ENCODE measurements at places on chromosomes 11 and 22.

GRCh38 chr22:38843657-38844314 is at the start of gene NPTXR:
NPTXR (minus strand) TSS chr22:38844028.
- peak; percentile 59 for DNase-seq

DNA sequence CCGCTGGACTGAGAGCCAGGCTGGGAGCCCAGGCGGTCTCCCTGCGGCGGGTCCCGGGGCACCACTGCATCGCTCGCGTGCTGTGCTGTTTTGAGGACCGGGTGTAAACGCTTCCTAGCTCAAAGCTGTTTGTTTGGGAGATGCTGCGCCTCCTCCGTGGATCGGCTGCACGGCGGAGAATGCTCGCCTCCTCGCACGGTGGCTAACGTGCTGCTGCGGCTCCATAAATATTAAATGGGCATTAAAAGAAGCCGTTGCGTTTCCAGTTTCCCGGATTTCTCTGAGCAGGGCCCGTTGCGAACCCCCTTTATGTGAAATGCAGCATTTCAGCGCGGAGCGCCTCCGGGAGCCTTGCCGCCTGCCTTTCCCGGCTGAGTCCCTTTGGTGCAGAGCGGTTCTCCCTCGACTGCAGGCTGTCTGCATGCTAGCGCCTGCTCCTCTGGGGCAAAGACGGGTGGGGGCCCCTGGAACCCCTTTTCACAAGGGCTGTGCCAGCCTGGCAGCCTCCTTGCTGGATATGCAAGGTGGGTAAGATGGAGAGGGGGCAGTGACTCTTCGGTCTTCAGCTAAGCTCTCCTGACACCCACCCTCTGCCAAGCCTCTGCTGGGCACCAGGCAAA is 9.3 kb downstream of the MPPED1 start:
- DNase-seq = no peak

- peak; percentile 93 for DNase-seq
Observed at GRCh38 chr22:28548406-28548805, 131.2 kb downstream of the TTC28 start.

GRCh38 chr22:28044546-28045173 is 125.6 kb upstream of the PITPNB start:
- no peak for DNase-seq

DNA sequence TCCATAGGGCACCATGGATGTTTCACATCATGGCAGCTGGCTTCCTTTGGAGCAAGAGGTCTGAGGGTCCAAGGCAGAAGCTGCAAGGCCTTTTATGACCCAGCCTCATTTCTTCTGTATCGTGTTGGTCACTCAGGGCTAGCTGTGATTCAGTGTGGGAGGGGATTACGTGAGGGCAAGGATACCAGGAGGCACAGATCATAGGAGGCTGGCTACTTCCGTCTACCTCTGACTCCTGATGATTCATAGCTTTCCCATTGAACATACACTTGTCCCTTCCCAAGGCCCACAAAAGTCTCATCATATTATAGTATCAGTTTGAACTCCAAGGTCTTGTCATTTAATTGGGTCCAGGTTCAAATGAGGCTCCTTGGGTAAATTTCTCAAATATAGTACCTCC is 135.3 kb upstream of the ZBED5 start:
- DNase-seq = no peak

- DNase-seq = no peak
Observed at GRCh38 chr11:44942029-44942955, 8.4 kb downstream of the TP53I11 start.

DNA sequence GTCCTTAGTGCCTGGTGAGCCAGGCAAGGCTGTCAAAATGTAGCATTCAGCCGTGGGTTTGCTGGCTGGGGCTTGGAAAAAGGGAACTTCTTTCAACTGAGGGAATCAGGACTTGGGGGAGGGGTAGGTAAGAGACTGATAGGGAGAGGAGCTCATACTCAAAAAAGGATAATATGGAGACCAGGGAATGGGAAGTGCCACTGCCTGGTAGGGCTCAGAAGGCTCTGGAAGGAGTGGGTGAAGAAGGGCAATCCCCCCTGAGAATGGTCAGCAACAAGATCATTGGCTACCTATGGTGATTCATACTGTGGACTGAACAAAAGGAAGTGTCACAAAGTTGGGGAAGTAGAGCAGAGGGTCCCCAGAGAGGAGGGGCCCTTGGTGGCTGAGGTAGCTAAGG is 1.9 kb downstream of the CNGA4 start:
- DNase-seq = no peak

DNA sequence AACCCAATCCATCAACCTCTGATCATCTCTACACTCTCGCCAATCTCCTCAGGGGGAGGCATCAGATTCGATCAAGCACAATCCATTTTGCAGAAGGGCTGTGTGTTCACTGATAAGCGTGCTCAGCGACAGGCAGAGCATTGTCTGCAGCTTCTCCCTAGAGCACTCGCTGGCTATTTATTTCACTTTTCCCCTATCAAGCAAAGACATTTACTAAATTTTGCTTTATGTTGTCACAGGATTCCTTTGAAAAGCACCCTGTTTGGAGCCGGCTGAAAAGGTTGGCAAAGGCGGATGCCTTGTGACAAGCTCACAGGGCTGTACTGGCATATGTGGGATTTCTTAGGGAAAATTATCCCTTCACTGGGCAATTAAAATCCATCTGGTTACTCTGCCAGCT is 1381.5 kb upstream of the TENM4 start:
- DNase-seq = peak; percentile 61

DNA sequence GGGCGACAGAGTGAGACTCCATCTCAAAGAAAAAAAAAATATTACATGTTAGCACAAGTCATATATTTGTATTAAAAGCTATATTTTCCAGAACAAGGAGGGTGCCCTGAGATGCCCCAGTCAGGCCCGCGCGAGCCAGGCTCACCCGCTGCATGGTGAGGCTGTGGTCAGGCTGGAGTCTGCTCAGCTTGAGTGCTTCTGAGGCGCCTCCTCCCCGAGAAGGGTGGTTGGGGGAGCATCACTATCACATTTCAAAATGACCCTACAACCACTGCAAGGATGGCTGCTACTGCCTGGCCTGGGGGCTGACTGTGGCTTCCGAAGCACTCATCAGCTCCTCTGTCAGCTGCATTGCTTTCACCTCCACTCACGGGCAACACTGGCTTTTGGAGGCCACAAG is 77.1 kb downstream of the SCUBE1 start:
- DNase-seq = no peak

DNA sequence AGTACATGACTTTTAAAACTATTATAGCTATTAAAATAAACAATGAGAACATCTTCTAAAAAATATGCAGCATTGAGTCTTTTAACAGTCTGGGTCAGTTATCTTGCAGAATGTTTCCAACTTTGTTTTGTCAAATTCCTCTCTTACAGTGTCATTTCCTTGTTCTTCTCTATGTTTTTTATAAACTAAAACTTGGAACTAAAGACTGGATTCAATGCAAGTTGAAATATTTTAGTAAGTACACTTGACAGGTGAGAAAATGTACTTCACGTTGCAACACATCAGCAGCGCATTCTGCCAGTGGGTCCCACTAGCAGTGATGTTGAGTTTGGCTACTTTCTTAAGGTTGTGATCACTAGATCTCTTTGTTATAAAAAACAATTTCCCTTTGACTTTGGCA is 1407.6 kb upstream of the RAG2 start:
- DNase-seq = no peak

- DNase-seq = no peak
Observed at GRCh38 chr22:24696551-24697001, 77.9 kb downstream of the PIWIL3 start.

GRCh38 chr11:115202074-115202473 is 302.1 kb downstream of the CADM1 start:
- no peak for DNase-seq

DNA sequence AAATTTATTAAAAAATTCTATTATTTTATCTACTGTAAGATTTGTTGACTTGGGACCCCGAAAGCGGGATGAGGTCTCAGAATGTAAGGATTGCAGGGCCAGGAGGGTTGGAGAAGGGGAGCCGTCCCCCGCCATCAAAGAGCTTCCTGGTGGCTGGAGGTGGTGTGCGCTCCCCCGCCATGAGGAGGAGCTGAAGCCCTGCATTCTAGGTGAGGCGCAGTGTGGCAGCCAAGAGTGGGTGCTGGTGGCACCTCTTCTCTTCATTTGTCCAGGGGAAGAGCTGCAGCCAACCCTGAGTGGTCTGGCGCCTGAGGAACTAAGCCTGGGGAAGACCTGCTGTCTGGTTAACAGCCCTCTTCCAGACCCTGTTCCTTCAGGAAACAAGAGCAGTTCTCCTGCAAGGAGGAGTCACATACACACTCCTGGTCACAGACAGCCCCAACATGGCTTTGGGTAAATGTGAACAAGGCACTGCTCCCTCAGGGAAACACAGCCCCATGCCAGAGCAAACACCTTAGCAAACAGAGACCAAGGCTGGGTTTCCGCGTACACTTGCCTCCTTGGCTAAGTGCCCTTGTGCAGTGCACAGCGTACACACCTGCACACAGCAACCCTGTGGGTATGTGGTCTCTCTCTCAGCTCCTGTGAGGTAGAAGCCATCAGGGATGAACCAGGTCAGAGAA is 17.3 kb downstream of the RTN4RL2 start:
- no peak for DNase-seq

DNA sequence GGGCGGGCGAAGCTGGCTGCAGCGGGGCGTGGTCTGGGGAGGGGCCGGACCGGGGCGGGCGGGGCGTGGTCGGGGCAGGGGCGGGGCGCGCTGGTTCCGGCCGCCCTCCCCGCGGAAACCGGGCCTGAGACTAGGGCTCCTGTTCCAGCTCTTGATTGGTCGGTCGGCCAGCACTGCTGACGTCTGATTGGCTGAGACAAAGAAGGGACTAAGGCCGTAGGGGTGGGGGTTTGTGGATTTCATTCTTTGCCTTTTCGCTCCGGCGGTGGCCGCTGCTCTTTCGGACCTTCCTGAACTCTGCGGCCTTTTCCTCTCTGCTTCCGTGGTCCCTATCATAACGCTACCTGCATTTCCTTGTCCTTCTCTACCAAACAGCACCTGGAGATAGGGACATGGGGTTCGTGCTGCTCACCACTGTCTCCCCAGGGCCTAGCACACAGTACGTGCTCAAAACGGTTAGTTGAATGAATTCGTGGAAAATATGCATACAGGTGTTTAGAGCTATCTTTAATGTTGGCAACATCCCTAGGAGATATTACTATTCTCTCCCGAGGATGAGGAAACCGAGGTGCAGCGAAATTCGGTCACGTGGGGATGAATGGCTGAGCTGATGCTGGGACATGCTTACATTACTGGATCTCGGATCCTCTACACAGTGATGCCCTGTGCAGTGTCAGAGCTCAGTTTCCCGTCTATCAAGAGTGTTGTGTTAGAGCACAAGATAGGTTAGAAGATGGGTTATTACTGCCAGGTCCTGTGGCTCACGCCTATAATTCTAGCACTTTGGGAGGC is 62.8 kb downstream of the NFAM1 start:
- peak; percentile 88 for DNase-seq

DNA sequence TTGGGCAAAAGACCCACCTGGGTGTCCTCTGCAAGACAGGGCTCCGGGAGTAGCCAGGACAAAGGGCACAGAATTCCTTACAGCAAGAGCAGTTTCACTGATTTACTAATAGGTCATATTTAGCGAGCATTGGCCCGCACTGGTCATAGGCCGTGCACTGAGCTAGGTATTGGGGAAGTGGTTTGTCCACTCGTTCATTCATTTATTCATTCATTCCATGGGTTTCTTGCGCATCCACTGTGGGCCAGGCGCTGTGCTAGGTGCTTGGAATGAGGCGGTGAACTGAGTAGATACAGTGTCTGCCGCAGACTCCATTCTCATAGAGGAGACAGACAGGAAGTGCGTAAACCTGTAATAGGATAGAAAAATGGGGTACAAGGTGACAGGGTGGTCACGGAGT is 13.2 kb upstream of the LINC01488 start:
- no peak for DNase-seq

DNA sequence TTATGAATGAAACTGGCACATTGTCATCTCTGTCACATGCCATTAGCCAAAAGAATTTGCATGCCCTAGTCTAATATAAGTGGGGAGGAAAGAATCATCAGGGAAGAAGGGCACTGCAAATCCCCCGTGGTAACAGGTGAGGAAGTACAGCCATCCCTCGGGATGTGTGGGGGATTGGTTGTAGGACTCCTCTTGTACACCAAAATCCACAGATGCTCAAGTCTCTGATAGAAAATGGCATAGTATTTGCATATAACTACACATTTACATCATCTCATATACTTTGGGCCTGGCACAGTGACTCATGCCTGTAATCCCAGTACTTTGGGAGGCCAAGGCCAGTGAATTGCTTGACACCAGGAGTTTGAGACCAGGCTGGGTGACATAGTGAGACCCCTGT is 109.7 kb downstream of the HIPK3 start:
- no peak for DNase-seq

DNA sequence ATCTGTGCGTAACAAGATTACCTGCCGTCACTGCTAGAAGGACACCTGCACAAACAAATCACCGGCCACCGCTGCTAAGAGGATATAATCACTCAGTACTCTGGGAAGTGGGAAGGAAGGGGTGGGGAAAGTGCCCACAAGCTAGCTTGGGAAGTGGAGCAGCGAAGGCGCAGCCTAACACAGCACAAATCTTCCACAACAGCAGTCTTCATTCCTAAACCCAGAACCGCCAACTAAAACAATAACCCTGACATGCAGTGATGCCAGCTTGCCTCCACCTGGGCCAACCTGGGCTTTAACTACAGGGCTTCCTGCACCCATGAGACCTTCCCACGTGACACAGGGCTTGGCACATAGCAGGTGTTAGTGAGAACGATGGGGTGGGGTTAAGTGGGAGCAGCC is 5.1 kb downstream of the DGCR2 start:
- no peak for DNase-seq

DNA sequence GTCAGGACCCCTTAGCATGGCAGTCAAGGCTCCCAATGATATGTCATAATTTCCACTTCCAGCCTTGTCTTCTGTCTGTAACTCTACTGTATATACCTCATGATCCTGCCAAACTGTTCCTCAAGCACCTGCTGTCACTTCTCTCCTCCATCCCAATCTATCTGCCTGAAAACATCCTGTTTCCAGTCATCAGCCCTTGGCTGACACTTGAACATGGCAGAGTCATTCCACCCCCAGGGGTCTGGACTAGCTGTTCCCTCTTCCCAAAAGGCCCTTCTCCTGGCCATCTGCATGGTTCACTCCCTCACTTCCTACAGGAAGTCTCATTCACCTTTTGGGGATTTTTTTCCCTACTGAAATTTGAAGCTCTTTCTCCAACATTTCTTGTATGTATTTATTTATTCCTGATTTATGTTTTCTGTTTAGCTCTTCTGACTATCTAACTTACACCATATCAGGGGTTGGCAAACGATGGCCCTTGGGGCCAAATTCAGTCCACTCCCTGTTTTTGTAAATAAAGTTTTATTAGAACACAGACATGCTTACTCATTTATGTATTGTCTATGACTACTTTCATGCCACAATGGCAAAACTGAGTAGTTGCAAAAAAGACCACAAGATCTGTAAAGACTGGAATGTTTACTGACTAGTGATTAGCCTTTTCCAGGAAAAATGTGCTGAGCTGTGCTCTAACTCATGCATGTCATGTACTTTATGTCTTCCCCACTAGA is 278.4 kb downstream of the KIRREL3 start:
- no peak for DNase-seq

DNA sequence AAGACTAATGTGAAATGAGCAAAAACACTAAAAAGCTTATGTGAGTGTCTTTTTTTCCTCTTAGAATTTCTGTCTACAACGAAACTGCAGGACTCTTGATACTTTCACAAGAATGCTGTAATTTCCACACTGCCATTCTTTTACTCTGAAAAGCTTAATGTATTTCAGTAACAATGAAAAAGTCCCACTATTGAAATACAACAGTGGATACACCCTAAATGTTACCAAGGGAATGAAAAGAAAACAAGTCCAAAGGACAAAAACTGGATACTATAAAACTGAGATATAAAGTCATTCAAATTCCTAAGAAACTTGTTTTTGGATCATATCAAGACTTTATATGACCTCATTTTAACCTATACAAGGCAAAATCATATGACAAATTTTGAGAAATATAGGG is 77.4 kb downstream of the SOX6 start:
- DNase-seq = no peak

All from NCI-H446 treated with DMSO at 0.1 percent for 48 hours (cell line).